Activated naive CD8-positive, alpha-beta T cell treated with anti-CD3 and anti-CD28 coated beads, Interleukin-2, amount 50 U/mL, for 24 hours (primary cell): ENCODE measurements at places on chromosomes 5 and 9.

DNA sequence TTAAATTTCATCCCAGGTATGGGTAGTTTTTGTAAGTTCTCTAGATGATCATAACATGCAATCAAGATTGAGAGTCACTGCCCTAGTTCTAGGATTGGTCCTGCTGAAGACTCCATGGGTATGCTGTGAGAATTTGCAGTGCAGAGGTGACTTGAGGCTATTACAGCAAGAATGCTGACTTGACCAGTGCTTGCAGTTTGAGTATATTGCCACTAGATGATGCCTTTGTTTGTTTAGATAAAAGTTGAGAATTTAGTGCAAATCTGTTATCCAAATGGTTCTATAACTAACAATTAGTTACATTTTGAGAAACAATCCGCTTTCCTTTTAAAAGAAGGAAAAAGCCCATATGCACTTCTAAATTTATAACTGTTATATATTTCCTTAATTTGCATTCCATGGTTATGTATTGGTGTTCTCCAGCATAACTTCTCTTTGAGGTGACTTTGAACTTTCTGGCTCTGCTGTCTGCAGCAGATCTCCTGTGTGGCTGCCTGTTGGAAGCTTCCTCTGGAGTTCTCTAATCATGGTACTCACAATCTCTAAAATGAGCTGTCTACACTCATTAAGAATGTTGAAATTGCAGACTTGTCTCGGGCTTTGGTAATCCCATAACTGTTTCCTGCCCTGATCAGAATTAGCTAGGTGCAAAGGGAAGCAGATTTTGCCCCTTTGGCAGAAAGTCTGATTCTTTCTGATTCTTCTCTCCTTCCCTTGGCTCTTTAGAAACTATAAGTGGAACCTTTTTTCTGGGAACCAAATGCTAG, 24.9 kb downstream of the MELK start:
- no peak for DNase-seq

DNA sequence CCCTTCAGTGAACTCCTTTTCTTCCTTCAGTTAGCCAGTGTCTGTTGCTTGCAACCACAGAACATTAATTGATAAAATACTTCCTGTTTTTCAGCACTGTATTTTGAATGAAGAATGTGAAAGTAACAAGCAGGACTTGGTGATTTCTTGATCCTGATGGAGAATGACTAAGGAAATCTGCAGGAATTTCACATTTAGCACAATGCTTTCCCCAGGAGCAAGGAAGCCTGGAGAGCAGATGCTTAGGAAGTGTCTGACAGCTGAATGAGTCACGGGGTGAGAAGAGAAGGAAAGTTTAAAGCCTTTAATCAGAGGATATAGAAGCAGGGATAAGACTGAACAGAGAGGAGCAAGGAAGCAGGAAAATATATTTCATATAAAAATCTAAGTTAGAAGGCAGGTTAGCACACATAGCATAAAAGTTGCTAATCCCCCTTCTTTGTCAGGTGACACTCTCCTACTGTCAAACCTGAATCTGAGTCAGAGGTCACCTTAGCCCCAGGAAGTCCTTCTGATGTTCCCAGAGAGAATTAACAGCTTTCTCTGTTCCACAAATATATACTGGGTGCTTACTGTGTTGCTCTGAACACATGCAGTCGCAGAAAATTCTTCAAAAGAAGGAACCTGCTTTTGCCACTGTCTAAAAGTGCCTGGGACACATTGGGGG, 59.7 kb downstream of the GNA14 start:
- no peak for DNase-seq

GRCh38 chr9:89360465-89360864, 42.2 kb downstream of the SECISBP2 start:
- no peak for DNase-seq

DNA sequence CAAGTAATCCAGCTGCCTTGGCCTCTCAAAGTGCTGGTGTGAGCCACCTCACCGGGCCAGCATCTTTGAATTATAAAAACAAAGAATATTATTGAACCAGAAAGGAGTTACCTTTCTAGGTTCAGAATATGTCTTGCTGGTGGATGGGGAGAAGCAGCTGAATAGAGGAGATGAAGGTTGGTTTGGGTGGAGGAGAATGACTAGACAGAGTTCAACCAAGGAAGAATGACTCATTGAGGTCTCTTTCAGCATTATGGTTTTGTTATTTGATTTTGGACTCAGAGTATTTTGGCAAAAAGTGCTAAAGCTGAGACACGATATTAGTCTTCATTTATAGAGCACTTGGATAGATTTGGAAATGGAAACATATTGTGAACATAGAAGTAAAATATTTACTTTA, 75.2 kb upstream of the MPDZ start:
- no peak for DNase-seq

DNA sequence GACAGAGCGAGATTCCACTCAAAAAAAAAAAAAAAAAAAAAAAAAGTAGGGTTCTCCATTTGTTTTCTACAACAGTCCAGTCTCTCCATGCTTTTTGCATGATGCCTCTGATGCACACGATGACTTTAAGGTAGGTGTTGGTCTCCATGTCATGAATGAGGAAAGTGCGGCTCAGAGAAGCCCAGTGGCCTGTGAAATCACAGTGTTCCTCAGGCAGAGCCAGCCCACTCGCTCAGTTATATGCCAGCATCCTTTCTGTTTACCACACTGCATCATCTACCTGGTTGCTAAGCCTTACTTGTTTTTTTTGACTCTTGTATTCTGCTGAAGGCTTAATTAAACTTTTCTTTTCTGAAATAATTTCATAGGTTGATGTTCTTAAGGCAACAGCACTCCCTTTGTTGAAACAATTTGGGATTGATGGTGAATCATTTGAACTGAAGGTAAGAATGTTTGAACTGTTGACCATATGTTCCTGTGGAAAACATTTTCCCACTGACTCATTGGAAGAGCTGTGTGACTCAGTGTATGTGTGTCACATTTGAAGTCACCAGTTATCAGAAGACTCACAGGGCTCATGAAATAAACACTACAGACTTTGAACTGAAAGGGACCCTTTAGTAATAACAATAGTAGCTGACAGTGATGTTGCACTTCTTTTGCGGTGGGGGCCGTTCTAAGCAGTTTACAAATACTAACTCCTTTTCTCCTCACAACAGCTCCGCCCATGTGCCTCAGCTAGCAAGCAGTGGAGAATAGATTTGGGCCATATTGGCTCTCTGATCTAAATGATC, 40.2 kb downstream of the RCL1 start:
- peak; percentile 46 for DNase-seq

DNA sequence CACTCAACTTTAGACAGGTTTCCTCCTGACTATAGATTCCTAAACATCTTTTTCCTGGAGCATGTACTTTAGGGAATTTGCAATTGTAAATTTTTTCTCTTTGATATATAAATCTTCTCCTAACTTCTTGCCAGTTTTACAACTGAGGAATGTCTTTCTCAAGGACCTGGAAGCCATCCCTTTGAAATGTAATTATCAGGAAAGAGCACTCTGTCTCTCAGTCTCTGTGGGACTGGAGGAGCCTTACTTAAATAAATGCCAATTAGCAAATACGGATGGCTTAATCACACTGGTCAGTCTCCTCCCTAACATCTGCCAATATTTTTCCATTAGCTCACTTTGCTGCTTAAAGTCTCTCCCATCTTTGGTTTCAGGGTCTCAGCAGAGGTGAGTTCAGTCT, 344.3 kb upstream of the ARRDC3 start:
- no peak for DNase-seq

- DNase-seq, result peak; percentile 47
Measured at GRCh38 chr5:137753691-137754187, 424 bp downstream of the HNRNPA0 start.
